ENCODE measurements at places on chromosomes 1 and 21.

GRCh38 chr1:15153842-15154479, 414 bp downstream of the TMEM51 start:
- peak; percentile 67 for DNase-seq

DNA sequence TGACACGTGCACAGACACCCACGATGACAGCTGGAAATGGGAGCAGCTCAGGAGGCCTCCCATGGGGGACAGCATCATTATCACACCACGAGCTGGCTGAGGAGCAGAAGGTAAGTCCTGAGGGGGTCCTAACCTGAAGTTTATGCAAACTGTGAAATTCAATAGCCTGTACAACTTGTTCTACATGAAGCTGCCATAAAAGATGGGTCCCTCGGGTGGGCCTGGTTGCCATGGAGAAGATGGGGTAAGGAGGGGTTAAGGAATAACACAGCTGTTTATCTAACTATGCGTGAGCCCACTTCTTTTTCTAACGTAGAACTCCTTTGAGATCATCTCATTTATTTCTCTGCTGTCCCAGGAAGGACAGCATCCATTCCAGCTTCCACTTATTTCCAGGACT, 163.4 kb upstream of the CD34 start:
- no peak for DNase-seq

DNA sequence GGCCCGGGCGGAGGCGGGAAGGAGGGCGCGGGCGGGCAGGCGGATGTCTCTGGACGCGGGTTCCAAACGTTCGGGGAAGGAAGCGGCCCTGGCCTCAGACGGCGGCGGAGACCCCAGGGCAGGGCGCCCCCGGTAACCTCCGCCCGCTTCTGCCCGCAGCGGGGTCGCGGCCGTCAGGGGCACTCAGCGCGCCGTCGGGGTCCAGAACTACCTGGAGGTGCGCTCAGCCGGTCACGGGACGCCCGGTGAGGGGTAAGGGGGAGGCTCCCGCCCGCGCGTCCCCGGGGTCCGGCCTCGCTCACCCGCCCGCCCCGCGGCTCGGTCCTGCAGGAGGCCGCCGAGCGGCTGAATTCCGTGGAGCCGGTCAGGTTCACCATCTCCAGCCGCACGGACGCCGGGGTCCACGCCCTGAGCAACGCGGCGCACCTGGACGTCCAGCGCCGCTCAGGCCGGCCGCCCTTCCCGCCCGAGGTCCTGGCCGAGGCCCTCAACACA, 406 bp downstream of the PUSL1 start:
- DNase-seq, result no peak

DNA sequence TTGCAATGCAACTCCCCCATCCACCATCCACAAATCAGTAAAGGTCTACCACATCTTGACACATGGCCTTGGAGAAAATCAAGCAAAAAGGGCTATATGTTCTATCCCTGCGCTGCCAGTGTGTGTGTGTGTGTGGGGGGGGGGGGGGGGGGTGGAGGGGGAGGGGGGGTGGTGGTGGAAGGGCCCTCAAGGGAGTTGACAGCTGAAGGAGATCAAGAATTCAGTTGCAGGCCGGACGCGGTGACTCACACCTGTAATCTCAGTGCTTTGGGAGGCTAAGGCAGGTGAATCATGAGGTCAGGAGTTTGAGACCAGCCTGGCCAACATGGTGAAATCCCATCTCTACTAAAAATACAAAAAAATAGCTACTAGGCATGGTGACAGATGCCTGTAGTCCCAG, 37.6 kb upstream of the CLIC4 start:
- DNase-seq, result no peak

GRCh38 chr1:184416481-184416880, 29.7 kb downstream of the C1orf21 start:
- DNase-seq, result no peak

GRCh38 chr1:214364386-214364785, 83.4 kb downstream of the SMYD2 start:
- no peak for DNase-seq

GRCh38 chr1:44354268-44354839, 703 bp downstream of the ERI3 start:
- DNase-seq, result no peak

DNA sequence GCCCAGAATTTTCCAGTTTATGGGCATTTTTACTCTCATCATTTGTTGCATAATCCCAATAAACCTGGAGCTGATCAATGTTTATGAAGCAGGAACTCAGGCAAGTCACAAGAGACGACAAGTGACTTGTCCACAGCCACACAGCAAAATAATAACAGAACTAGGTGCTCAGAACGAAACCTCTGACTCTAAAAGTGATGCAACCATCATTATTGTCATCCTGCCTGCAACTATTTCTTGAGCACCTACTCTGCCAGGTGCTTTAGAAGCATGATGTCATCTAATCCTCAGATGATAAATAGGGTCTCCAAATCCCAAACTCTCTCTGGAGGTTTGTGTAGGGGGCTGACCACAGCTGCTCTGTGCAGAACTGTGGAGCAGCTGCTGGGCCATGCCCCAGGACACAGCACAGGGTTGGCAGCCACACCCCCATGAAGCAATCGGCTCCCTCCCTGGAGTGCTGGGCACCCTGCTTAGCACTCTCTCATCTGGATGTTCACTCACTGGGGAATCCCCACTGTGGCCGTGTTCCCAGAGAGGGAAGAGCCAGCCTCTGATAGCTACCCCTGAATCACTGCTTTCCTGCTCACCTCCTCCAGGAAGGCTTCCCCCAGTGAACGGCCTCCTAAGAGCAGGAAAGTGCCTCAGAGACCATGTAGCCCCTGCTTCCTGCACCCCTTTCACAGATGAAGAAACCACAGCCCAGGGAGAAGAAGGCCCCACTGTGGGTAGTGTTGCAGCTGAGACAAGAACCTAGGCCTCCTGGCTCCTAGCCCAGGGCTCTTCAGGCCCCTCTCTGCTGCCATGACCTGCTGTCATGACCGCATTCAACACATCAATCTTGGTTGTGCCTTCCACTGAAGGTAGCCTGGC, 2.1 kb downstream of the TTC22 start:
- no peak for DNase-seq

- DNase-seq, result no peak
These were observed 150.2 kb upstream of the LMO4 start for GRCh38 chr1:87178441-87178840.

- no peak for DNase-seq
These were observed 128.0 kb downstream of the SETD4 start for GRCh38 chr21:35932232-35932911.

- DNase-seq, result no peak
These were observed 9.6 kb upstream of the ECE1 start for GRCh38 chr1:21299780-21300395.

- DNase-seq, result peak; percentile 45
These were observed 17.7 kb downstream of the RAP1GAP start for GRCh38 chr1:21651214-21652042.

- no peak for DNase-seq
These were observed 47.6 kb downstream of the SEC16B start for GRCh38 chr1:177922209-177922608.
